Parietal lobe (tissue), 2 donors: ENCODE measurements at places on chromosomes 6 and 20. TPM values are rescaled to one million over a fixed set of nuclear protein-coding genes. Genes with fewer than 3 reads are reported as not detected.

The CGA gene
- total RNA-seq, result not detected

The ZKSCAN8 gene
- total RNA-seq, result 41.9 TPM

The HCRTR2 gene
- 14.1 TPM for total RNA-seq

The GHRH gene
- not detected for total RNA-seq

The CSTF1 gene
- total RNA-seq, result 31.0 TPM

The FBXL4 gene
- 32.6 TPM for total RNA-seq

The NFS1 gene
- total RNA-seq, result 39.4 TPM

The GPX5 gene
- not detected for total RNA-seq

The SCUBE3 gene
- total RNA-seq, result 2.8 TPM

The CTCFL gene
- not detected for total RNA-seq

The RAET1G gene
- not detected for total RNA-seq

The ARFGEF3 gene
- 84.8 TPM for total RNA-seq
